ENCODE measurements at places on chromosomes 12 and 14.

DNA sequence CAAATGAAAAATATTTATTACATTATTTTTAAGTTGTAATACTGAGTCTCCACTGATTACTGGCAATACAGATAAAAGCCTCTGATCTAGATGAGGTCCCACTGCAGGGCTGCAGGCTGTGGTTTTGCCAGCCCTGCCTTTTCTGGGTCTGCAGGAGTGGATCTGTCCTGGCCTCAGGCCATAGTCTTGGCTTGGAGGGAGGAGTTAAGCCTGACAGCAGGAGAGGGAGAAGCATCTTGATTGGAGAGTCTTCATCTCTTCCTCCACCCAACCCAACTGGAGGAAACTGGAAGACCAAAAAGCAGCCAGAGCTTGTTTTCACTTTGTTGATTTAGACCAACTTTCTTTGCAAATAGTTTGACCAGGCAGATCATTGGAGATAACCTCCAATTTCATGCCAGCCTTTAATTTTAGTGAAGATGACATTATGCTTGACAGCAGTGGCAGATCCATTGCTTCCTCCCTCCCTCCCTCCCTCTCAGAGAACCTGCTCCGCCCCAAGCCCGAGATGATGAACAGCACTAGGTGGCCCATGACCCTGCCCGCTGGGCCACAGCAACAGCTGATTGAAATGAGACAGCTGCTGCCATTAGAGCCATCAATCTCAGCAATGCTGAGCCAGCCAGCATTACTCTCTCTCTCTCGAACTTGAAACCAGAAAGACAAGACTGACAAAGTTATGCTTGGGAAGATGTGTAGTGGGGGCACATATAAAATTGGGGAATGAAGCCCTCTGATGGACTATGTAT is 222.4 kb downstream of the GLT1D1 start:
- no peak for DNase-seq

DNA sequence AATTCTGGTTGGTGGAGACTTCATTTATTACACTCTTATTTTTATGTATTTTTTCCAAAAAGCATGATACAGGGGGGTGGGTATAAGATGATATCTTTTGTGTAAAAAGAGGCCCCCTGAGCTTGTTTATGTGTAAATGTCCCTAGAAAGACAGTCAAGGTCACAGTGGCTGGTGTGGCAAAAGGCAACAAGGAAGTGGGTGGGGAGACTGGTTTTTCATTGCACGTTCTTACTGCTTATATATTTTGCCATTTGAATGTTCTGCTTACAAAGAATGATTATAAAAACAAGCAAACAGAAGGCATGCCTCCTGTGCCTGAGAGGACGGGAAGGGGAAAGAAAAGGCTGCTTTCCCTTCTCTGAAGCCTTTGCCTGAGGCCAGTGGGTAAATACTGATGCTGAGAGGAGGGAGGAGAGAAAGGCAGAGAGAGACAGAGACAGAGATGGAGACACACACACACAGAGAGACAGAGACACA is 24.1 kb upstream of the ADIPOR2 start:
- DNase-seq, result no peak

DNA sequence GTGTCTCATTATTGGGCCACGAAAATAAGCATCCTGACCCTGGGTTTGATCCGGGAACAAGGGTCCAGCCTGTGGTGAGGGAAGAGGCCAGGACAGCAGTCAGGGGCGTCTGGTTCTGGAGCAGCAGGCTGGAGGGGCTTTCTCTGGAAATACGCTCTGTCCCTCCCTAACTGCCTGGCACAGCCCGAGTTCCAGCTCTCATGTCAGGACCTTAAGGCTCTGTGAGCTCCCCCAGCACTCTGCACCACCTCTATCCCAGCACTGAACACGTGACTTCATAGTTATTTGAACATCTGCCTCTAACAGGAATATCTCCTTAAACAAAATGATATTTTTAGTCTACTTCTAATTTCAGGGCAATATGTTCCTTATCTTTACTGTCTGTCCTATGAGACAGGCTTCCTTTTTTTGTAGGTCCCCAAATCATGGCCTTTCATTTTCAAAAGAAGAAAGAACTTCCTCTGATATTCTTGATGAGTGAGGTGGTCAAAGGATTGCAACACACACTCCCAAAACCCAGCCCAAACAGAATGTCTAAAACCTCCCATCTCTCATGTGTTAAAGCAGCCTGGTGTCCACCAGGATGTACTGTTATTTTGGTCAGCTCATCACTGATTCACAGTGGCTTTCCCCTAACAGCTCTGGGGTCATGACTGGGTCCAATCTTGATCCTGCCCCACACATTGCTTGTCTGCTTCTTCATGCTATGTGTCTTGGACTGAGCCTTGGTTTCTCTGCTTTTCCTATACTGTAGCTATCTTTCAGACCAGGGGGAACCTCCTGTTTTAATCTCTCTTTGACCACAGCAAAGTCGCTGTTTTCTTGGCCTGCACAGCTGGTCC is 9.7 kb downstream of the AQP6 start:
- DNase-seq, result no peak

GRCh38 chr14:70909733-70910614 is 2.7 kb downstream of the PCNX1 start:
- DNase-seq, result no peak

DNA sequence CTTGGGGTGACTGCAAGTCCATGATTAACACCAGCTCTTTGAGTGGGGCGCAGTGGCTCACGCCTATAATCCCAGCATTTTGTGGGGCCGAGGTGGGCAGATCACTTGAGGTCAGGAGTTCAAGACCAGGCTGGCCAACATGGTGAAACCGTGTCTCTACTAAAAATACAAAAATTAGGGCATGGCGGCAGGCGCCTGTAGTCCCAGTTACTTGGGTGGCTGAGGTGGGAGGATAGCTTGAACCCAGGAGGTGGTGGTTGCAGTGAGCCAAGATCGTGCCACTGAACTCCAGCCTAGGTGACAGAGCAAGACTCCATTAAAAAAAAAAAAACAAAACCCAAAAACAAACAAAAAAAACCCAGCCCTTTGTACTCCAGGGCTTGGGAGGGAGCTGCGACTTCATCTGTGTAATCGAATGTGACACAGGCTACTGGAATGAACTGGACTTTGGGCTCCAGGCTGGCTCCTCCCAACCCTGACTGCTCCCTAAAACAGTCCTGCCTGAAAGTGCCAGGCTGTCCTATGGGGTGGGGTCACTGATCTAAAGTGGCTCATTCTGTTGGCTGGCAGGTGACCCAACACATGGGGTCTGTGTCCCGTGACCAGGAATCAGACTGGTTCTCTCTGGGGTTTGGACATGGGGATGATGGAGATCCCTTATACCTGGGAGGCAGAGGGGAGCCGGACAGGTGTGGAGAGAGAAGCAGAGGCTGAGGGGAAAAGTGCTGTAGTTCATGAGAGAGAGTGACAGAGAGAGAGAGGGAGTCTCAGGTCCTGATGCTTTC is 9.3 kb upstream of the C12orf43 start:
- no peak for DNase-seq

- peak; percentile 63 for DNase-seq
These were observed 677 bp downstream of the ATP2A2 start for GRCh38 chr12:110281549-110282299.

DNA sequence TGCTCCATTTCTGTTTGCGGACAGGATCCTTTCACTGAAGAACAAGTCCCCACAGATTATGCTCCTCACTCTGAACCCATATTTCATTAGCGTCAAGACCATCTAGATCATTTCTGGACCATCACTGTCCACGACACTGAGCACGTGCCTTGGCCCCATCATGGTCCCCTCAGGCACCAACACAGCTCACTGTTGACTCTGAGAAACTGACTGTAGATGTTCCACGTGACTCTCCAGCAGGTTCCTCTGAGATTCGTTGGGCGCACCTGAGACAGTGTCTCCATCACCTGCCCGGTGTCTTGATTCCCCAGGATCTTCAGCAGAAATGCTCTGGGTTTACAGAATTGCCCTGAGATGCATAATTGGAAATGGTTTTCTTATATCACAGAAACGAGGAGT is 985.4 kb downstream of the TMEM121 start:
- DNase-seq, result no peak

DNA sequence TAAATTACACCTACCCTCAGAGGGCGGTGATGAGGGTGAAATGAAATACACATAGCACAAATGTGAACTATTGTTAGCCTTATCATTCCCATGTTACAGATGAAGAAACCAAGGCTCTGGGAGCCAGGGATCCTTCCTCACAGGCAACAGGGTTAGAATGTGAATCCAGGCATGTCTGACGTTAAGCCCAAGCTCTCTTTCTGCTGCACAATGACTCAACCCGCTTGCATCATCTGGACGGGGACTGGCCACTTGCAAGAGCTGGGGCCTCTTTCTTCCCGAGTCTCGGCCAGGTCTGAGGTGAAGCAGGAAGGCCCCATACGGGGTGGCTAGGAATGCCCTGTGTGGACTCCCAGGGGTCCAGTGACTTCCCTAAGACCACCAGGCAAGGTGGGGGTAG is 105.2 kb downstream of the RBM19 start:
- DNase-seq, result no peak

DNA sequence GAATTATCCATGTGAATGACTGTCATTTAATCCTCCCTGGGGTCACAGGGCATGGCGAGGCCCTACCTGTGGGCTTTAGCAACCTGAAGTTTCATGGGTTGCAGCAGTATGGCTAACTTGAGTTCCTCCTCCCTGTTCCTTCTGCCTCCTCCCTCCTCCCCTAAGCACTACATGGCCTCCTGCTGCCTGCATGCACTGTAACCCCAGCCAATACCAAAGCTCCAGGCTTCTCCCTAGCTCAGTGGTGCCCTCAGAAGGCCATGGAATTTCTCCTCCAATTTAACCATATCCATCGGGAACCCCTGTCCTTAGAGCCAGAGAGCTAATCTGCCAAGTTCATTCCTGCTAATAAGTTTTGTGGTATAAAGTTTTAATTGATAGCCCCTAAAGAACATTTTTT is 95.1 kb downstream of the NT5DC3 start:
- DNase-seq, result no peak

DNA sequence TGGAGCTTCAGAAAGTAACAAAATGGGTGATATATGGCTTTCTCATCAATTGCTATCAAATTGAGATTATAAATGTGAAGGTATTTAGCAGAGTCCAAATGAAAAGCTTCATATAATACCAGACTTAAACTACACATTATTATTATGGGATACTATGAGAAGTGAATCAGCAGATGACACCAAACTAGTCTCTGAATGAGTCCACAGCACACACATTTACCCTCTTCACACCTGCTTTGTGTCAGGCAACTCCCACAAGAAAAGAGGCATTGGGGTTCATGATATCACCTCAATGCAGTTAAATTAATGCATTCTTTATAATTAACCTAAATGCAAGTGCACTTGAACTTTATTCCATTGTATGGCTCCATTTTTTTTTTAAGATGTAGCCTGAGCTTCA is 330.5 kb downstream of the BCL11B start:
- DNase-seq, result no peak

DNA sequence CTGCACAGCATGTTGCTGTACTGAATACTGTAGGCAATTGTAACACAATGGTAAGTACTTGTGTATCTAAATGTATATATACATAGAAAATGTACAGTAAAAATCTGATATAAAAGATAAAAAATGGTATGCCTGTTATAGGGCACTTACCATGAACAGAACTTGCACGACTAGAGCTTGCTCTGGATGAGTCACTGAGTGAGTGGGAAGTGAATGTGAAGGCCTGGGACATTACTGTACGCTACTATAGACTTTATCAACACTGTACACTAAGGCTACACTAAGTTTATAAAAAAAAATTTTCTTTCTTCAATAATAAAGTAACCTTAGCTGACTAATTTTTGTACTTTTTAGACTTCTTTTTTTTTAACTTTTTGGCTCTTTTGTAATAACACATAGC is 24.2 kb upstream of the NEDD1 start:
- DNase-seq, result no peak

GRCh38 chr12:104374806-104375205 is 71.3 kb downstream of the EID3 start:
- no peak for DNase-seq

- DNase-seq, result no peak
These were observed 67.8 kb downstream of the HMGA2 start for GRCh38 chr12:65891987-65892481.

- DNase-seq, result no peak
These were observed 355.9 kb downstream of the TMTC2 start for GRCh38 chr12:83042441-83043200.

DNA sequence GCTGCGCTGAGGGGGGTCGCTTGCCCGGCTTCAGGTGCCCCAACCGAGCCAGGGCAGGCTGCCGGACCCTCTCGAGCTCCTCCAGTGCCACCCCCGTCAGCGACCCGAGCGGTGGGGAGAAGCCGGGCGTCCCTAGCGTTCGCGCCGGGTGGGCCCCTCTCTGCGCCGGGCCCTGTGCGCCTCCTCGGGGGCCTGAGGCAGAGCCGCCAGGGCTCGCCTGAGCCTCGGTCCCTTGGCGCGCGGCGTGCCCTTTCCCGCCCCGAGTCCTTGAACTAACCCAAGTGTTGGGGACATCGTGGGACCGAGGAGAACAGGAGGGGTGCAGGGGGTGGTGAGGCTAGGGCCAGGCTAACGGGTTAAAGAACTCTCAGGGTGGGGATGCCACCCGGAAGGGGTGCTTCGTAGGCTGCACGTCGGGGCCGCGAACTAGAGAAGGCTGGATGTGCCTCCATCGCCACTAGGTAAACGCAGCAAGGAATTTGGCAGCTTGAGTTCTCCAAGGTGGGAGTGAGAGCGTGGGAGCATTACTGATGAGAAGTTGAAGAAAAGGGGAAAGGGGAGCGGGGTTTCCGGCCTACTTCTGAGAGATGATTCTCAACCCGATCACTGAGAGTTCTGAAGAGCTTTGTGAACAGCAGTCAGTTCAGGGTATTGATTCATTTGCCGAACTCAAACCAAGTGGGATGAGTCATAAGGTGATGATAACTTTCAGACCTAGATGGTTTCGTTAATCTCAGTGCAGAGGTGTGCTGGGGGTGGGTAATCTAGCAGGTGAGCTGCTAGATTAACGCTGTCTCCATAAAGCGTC is 618 bp downstream of the RNF34 start:
- DNase-seq, result peak; percentile 21

DNA sequence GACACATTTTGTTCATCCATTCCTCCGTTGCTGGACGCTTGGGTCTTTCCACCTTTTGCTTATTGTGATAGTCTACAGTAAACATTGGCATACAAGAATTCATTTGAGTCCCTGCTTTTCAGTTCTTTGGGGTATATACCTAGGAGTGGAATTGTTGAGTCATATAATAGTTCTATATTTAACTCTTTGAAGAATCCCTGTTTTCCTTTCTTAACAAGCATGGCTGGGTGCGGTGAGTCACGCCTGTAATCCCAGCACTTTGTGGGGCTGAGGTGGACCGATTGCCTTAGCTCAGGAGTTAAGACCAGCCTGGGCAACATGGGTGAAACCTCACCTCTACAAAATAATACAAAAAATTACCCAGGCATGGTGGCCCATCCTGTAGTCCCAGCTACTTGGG is 75.4 kb downstream of the CCDC92 start:
- no peak for DNase-seq

DNA sequence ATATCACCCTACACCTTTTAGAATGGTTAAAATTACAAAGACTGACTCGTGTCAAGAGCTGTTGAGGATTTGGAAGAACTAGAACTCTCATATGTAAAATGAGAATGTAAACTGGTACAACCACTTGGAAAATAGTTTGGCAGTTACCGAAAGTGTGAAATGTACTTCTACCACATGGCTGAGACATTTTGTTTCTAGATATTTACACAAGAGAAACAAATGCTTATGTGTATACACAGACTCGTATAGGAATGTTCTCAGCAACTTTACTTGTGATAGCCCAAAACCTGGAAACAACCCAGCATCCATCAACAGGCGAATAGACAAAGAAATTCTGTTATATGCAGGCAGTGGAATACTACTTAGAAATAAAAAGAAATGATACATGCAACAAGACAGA is 103.0 kb downstream of the BRMS1L start:
- no peak for DNase-seq

Measured in NCI-H1930 (cell line).